ENCODE measurements at places on chromosomes 6 and 20.

GRCh38 chr20:51749674-51750036 is 18.5 kb downstream of the ATP9A start:
- DNase-seq, result peak; percentile 40

DNA sequence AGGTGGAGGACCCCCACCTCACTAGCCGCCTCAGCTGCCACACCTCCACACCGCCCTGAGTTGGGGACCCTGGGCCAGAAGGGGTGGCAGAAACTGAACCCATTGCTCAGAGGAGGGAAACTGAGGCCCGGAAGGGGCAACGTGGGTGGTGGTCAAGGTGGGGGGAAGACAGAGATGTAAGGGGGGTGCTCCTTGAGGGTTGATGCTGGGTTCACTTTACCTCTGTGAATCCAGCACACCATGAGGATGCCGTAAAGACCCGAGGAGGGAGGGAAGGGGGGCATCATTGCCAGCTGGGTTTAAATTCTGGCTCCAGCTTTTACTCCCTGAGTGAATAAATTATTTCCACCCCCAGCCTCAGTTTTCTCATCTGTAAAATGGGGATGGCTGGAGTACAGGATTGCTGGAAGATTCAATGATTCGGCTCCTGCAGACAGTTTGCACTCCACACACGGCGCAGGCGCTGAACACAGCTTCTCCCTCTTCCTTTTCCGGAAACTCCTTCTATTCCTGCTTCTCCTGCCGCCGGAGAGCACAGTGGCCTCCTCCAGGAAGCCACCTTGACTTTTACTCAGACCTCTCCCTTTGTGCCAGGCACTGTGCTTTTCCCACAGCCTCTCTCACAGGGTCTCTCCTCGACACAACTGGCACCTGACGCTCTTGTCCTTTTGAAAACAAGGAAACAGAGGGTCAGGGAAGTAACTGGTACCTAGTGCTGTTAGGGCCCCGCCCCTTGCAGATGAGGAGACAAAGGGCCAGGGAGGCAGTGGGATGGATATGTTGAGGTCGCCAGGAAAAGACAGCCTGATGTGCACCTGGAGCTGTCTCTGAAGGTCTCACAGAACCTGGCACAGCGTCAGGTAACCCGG is 59.4 kb downstream of the UBE2V1 start:
- no peak for DNase-seq

DNA sequence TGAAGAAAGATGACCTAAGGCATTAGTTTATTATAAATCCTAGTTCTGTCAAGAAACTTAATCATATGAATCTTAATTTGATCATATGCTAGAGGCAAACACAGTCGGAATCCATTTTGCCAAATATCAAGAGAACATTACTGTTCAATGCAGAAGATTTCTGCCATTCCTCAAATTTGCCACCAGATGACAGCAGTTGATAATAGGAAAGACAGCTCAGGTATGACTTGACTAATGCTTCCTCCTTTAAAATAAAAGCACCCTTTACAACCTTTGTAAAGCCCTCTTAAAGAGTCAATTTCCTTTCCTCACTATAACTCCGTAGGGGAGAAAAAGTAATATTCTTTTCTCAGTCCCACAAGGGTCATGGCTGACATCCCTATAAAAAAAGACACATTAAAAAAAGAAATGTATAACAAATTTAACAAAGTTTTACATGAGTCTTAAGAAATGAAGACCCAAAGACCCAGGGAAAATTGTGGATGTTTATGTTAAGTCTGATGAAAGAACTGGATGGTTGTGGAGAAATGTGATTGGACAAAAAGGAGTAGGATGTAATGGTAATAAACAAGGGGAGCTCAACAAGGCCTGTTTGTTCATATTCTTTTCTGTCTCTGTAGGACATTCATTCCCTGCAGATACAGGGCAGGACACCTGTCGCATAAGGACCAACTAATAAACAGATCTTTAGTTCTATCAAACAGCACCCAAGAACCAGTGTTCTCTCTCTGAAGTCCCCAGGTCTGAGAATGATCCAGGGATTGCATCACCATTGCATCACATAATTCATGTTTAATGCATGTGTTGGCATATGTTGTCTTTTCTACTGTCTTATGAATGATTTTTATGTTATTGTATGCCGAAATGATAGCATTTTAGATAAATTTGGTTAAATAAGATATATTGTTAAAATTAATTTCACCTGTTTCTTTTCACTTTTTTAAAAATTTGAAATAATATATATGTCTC is 23.0 kb upstream of the IL17A start:
- DNase-seq, result peak; percentile 16

DNA sequence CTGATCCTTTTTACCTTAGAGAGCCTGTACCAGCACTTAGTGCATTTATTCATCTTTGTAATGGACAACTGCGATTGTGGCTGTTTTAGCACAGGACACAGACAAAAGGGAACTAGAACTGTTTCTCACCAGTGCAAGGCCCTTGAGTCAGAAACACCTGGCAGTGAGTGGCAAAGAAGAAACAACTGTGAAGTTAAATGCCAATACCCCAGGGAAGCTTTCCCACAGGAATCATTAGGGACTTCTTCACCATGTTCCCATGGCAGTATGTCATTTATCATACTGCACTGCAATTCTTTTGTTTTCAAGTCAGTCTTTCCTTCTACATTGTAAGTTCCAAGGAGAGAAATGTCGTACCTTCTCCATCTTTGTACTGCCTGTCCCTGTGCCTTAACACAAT is 28.6 kb upstream of the CDYL start:
- DNase-seq, result no peak

DNA sequence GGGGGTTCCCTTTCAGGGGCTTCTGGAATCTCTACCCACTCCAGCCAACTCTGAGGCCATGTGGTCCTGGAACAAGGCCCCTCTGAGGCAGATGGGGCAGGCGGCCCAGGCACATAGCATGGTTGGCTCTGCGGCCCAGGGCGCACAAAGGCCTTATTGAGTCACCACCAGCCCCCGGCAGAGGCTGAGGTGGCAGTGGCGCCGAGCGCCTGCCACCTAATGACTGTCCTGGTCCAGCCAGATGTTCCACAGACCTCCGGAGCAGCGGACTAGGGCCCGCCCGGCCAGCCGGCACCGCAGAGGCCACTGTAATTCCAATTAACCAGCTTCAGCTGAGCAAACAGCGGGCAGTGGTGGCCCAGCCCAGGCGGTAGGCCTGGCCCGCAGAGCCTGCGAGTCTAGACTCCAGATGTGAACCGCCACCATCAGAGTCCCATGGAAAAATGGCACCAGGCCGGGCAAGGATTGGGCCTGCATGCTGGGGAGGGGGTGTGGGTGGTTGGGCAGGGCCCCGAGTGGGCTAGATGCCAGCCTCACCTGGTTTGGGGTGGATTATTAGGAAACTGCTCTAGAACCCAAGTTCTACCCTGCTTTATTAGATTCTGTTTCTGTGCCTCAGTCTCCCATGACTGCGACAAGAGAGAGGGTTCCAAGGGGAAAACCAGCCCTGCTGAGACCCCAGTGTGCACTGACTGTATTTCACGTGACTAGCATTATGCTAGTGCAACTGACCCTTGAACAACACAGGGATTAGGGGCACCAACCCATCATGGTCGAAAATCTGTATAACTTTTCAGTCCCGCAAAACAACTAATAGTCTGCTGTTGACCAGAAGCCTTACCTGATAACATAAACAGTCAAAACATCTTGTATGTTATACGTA is 34.1 kb upstream of the ID1 start:
- DNase-seq, result peak; percentile 51

GRCh38 chr6:10112871-10113549 is 301.9 kb downstream of the TFAP2A start:
- no peak for DNase-seq

GRCh38 chr6:42315259-42315990 is 97.8 kb upstream of the MRPS10 start:
- no peak for DNase-seq

- peak; percentile 52 for DNase-seq
Measured at GRCh38 chr20:51532577-51533191, 9.8 kb downstream of the NFATC2 start.

DNA sequence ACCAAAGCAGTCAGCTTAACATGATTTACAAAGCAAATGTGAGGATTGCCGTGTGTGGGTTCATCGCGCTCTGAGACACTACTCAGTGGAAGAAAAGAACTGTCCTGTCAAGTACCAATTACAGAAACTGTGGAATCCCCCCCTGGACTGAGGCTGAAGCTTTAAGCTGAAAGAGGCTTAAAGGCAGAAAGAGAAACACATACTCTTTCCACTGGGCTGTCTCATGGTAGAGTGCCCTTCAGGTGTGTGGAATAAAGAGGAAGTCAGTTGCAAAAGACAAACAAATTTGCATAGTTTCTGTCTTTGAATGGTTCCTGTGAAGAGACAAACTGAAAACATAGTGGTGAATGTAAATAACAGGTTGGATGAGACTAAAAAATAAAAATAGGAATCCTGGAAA is 560.4 kb upstream of the SYNCRIP start:
- no peak for DNase-seq

DNA sequence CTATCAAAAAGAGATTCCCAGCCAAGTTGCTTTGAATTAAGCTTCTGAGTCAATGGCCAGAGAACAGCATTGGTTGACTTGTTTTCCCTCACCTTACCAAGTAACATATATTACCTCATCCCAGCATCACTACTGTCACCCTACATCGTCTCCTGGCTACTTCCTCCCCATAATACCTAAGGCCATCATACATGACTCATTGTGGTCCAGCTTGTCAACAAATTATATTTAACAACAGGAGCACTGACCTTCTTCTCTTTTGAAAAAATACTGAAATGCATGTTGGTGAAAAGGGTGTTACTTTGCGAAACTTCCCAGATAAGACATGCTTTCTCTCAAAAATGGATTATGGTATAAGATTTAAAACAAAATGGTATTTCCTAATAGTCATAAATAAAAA is 106.9 kb downstream of the TBX18 start:
- no peak for DNase-seq

DNA sequence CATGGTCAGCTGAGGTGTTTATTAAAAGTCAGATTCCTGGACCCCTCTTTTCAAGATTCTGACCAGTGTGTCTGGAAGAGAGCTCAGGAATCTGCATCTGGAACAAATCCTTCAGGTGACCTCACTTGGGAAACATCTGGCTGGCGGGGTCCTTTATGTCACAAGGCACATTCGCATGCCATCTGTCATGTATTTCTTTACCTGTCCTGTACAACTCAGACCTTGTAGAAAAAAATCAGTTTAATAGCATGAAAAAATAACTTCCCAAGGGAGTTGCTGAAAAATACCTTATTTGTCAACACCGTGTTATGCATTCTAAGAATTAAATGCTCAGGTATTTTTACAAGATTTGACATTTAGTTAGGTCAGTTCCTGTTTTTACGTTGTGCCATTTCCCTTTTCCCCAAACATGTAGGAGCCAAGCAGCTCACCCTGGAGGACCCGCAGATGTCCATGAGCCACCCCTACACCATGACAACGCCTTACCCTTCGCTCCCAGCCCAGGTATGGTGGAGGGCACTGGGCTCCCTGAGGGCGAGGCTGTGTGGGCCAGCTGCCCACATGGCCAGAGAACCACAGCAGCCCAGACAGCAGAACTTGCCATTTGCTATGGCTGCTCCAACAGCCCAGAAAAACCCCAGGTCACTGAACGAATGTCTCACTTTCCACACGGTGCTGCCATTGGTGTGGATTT is 4.0 kb downstream of the IRF4 start:
- no peak for DNase-seq

DNA sequence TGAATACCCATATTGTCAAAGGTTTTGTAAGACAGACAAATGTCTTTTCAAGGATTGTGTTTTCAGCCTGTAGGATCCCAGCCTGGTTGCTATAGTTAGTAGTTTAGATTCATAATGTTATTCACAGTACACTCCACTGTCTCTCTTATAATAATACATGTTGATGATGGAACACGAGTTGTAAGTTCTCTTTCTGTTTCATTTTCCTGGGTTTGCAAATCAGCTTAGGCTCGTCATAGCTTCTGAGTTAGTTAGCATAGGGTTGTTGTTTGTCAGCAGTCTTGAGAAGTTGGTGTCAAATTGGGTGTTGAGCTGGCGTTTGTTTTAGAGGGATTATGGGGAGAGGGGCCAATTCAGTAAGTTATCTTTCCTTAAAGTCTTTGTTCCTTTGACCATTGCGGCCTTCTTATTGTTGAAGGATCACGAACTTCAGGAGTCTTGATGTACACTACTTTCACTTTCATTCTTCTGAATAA is 45.8 kb downstream of the QKI start:
- no peak for DNase-seq

DNA sequence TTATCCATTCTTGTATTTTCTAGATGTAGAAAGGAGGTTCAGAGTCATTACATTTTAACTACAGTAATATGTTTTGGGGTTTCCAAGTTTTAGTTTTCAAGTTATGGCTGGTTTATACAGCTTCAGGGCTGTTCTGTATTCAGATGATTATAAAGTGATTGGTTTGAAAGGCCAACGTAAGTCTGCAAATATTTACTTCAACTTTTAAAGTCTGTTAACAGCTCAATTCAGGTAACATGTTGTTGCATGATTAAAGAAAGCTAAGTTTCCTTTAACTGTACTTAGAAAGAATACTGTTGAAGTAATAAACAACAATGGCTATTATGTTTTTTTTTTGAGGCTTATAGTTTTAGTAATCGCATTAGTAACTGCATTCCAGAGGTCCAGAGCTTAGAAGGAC is 22.8 kb upstream of the GCLC start:
- DNase-seq, result no peak
